Stimulated activated CD4-positive, alpha-beta T cell treated with anti-CD3 and anti-CD28 coated beads, Interleukin-4, amount 100 ng/mL, for 48 hours (primary cell): ENCODE measurements at places on chromosomes 2 and 18.

DNA sequence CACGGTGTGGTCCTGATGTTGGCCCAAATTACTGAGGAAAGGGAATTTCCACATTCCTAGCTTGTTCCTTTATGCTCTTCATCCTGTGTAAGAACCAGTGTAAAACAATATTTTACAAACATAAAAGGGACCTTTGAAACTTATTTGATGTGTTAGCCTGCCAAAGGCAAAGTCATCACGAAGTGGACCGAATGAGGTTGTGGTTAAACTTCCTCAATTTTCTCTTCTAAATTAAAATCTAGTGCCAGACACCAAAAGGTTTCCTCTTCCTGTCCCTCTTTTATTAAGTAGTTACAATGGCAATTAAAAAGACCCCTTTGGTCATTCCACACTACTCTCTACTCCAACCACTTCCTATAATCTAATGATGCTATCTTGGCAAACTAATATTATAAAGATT, 279.8 kb downstream of the AFF3 start:
- no peak for DNase-seq

GRCh38 chr2:215010390-215010789, 128.0 kb downstream of the ABCA12 start:
- DNase-seq: no peak

DNA sequence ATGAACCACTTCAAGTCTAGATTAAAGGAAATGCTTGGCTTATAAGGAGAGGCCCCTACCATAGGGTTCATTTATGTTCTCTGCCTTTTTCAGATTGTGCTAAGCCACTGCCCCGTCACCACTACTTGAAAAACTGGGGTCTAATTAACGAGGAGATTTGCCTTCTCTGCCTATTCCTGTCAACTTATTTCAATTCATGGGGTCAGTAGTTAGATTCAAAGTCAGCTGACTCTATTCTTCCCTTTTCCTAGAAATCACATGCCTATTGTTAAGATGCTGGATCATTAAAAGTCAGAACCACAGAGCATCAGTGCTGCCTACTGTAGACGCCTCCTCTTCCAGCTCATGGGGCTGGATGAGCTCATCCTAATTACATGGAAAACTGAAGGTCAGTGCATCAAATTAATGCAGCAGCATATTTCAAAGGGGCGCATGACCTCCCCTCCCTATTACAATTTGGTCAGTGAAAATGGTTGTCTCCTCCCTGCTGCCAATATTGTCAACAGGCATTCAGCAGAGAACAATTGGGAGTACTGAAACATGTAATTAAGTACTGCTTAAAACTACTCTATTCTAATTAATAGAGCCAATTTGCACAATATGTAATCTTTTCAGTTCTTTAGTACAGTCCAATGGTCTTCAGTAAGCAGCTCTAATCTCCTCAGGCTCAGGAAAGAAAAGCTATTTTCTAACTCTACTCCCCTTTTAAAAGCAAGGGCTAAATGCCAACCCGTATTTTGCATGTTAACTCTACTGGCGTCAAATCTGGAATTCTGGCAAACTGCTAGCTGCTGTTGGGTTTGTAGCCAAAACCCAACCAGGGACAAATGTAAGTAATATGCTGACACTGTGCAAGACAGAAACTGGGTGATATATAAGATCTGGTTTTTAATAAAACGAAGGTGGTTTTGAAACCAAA, 117.4 kb upstream of the ITGB6 start:
- DNase-seq: no peak

DNA sequence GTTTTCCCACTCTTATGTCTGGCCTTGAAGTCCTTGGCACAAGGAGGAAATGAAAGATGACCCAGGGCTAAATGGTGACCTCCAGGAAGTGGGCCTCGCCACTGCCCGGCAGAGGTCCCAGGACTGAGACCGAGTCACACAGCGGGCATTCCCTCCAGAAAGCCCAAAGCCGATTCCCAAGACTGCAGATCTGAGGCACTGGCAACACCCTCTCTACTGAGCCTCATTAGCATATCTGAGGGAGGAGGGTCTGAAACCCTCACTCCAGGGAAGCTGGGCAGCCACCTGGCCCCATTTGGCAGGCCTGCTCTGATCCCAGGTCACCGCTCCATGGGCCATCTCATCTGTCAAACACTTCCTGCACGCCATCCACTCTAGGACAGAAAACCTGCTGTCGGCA, 29.1 kb downstream of the FAM178B start:
- no peak for DNase-seq

- no peak for DNase-seq
Observed at GRCh38 chr2:68237404-68237803, 14.9 kb downstream of the PPP3R1 start.

- no peak for DNase-seq
Observed at GRCh38 chr18:22831441-22831904, 101.7 kb upstream of the RBBP8 start.

GRCh38 chr2:221166292-221166691, 405.8 kb downstream of the EPHA4 start:
- DNase-seq: no peak

GRCh38 chr18:62196980-62197379, 9.9 kb downstream of the RELCH start:
- no peak for DNase-seq

DNA sequence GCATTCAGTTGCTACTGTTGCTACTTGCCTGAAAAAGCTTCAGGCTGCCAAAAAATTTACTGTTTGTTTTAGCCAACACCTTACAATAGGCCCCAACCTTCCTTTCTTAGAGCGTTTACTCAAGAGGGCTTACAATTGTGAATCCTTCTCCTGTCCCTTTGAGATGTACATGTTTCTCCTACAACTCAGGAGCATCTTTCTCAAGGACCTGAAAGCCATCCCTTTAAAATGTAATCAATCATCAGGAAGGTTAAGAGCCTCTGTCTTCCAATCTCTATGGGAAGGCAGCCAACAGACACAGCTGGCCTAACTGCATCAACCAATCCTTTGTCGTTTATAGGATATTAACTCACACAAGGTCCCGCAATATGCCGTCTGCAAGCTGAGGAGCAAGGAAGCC, 3.4 kb upstream of the IER3IP1 start:
- no peak for DNase-seq

DNA sequence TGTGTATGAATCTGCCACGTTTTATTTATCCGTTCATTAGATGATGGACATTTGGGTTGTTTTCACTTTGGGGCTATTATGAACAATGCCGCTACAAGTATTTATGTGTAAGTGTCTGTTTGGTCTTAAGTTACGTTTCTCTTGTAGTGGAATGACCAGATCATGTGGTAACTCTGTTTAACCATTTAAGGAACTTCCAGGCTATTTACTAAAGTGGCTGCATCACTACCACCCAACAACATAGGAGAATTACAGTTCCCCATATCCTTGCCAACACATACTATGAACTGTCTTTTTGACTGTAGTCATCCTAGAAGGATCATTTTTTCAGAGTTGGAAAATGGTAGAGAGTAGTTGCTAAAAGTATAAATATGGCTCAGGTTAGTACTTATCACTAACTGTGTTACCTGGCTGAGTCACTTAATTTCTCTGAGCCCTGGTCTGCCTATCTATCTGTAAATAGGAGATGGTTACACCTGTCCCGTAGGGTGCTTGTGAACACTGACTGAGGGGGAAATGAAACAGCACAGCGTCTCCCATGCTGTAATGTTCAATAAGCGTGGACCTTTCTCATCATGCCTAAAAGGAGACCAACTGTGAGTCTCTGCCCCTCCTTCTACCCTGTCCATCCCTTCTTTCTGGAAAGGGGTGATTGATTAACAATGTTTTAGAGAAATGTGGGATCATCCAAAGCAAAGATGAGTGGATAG, 103.1 kb downstream of the SH3RF3 start:
- no peak for DNase-seq

GRCh38 chr2:126513033-126513432, 142.9 kb upstream of the GYPC start:
- DNase-seq: no peak

GRCh38 chr18:25313268-25313667, 38.7 kb downstream of the ZNF521 start:
- no peak for DNase-seq
